ENCODE measurements at places on chromosomes 6 and 20.

DNA sequence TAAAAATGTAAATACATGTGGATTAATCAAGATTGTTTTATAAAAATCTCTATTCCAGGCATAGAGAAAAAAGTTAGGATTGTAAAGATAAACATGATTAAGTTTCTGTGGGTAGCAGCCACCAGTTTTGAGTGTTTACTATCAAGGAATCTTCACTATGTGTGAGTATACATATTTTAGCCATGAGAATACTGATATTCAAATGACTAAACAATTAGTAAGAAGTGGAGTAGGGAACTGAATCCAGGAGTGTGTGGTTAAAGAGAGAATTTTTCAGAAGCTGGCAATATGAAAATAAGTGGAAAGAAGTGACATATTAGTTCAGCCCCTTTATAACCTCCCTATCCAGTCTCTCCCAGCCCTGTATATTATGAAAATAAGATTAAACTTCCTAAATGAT is 10.3 kb downstream of the ELOVL2 start:
- DNase-seq, result peak; percentile 85

DNA sequence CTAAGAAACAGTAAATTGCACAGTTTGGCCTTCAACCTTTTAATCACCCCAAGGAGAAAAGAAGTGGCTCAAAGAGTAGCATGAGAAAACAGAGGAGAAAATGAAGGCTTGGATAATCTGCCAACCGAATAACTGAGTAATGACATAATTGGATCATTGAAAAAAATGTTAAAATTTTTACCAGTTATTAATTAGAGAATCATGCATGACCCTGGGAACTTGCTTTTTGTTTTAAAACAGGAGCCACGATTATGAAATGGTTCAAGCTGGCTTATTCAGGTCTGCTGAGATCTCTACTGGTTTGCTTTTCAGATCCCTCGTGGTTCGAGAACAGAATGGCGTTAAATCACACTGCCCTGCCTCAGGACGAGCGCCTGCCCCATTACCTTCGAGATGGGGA is at the start of gene OPN5:
Gene OPN5 (plus strand): TSS at position 301 of the 400 bp plus-strand sequence. CDS start 35 bp downstream, at position 336.
- DNase-seq, result no peak

DNA sequence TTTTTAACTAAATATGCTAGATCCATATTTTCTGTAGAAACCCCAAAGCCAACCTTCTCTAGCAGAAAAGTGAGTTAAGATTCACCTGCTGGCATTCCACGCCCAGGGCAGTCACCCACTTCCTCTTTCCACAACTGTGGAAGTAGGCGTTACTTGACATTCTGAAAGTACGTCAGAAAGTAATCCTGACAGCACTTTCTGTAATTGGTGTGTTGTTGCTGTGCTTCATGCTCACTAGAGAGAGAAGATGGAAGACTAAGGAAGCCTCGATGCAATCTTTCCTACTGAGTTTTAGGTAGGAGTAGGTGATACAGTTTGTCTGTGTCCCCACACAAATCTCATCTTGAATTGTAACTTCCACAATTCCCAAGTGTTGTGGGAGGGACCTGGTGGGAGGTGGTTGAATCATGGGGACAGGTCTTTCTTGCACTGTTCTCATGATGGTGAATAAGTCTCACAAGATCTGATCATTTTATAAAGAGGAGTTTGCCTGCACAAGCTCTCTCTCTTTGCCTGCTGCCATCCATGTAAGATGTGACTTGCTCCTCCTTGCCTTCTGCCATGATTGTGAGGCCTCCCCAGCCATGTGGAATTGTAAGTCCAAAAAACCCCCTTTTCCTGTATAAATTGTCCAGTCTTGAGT is 101.1 kb downstream of the MAP3K7 start:
- DNase-seq, result no peak

GRCh38 chr6:24064106-24064505 is 61.9 kb upstream of the NRSN1 start:
- peak; percentile 3 for DNase-seq

DNA sequence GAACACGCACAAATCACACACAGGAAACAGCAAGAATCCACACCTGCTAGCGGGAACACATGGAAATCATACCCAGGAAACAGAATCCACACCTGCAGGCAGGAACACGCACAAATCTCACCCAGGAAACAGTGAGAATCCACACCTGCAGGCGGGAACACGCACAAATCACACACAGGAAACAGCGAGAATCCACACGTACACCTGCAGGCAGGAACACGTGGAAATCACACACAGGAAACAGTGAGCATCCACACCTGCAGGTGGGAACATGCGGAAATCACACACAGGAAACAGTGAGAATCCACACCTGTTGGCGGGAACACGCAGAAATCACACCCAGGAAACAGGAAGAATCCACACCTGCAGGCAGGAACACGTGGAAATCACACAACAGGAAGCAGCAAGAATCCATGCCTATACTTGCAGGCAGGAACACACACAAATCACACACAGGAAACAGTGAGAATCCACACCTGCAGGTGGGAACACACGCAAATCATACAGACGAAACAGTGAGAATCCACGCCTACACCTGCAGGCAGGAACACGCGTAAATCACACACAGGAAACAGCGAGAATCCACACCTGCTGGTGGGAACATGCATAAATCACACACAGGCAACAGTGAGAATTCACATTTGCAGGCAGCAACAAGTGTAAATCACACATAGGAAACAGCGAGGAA is 108.6 kb downstream of the DLL1 start:
- no peak for DNase-seq

DNA sequence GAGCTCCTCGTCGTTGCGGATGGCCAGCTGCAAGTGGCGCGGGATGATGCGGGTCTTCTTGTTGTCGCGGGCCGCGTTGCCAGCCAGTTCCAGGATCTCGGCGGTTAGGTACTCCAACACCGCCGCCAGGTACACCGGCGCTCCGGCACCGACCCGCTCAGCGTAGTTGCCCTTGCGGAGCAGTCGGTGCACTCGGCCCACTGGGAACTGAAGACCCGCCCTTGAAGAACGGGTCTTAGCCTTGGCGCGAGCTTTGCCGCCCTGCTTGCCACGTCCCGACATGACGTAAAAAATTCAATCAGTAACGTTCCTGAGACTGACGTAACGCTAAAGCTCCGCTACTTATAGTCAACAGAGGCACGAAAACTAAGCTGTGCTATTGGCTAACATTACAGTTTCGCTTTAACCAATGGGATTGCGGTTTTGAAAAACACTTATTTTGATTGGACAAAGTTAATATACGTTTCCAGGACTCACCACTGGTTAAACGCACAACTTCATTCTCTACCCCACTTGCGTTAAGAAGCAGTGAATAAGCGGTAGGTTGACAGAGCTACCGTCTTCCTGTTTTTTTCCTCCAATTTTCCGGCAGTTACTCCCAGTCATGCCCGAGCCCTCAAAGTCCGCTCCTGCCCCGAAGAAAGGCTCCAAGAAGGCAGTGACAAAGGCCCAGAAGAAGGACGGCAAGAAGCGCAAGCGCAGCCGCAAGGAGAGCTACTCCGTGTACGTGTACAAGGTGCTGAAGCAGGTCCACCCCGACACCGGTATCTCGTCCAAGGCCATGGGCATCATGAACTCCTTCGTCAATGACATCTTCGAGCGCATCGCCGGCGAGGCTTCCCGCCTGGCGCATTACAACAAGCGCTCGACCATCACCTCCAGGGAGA is 73.9 kb downstream of the OR2B2 start:
- peak; percentile 95 for DNase-seq

GRCh38 chr6:44662461-44663121 is 275.1 kb downstream of the CDC5L start:
- no peak for DNase-seq

DNA sequence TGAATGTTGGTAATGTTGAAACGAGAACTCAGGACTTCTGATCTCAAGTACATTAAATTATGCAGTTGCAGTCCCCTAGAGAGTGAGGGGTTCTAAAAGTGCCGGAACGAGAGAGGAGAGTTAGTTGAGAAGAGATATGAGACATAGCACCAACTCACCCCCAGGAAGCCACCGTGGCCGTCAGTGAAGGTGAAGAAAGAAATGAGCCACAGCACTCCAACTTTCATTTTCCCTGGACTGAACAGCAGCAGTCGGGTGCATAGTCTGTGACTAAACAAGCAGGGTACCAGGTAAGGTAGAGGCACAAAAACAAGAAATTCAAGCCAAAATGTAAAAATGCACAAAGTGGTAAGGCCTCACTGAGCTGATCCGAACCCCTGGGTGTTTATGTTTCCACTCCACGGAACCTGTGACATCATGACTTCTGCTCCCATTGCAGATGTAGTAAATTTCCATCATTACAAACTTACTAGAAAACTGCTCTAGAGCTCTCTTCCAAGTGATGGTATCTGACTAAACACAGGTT is 13.2 kb downstream of the ADGRF1 start:
- DNase-seq, result no peak

DNA sequence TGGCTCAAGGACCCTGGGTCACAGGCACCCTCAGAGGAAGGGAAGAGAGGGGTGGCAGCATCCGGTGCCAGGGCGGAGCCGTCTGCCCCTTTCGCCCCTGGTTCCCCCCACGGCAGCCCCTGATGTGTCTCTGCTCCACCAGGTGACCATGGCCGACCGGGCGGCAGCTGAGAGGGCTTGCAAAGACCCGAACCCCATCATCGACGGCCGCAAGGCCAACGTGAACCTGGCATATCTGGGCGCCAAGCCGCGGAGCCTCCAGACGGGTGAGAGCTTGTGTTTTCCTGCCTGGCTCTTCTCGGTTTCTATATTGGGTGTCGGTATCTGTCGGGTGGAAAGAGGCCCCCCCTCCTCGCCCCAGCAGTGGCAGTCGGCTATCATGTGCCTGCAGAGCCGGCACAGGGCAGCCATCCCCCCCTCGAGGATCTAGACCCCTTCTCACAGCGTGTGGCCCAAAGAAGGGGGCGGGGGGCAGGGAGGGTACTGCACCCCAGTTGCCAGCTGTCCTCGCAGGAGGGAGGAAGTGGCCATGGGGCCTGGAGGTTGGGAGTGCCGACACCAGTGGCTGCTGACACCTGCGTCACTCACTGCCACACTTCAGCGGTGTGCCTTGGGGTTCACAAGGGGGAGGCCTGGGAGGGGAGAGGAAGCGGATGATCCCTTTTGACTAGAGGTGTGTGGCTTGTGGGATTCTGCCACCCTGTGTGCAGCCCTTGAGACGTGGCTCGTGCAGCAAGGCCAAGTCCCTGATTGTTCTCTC is 1.5 kb downstream of the RBM38 start:
- DNase-seq, result no peak

- no peak for DNase-seq
Observed at GRCh38 chr20:49856904-49857303, 44.3 kb downstream of the SLC9A8 start.

DNA sequence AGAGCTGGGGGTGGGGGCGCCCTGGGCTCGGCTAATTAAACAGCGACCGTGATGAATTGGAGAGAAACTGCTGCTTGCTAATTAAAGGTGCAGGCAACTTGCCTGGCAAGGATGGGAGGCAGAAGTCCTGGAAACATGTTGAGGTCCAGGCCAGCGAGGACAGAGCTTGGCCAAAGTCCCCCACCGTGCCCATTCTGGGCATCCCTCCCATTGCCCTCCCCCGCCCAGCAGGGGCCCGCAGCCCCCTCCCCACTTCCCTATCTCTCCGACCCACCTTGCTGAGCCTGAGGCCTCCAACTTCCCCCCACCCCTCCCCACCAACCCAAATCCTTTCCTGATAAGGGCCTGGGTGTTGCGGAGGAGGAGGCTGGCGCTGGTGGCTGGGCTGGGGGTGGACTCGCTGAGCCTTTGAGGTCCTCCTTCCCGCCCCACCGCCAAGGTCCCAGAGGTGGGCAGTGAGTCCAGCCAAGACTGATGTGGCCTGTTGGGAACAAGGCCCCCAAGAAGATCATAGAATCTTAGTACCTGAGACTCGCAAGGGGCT is 23.3 kb downstream of the C20orf203 start:
- DNase-seq, result no peak

DNA sequence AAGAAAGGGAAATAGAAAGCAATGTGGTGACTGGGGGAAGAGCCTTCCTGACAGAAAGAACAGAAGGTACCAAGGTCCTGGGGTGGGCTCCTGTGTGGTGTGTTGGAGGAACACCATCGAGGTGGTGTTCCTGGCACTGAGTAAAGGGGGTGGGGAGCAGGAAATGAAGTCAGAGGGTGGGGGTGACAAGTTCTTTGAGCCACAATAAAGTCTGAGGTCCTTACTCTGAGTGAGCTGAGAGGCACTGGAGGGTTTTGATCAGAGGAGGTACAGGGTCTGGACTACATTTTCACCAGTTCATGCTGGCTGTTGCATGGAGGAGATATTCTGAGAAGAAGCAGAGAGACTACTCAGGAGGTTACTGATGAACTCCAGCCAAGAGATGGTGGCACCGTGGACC is 198.2 kb downstream of the GMPR start:
- DNase-seq, result no peak

DNA sequence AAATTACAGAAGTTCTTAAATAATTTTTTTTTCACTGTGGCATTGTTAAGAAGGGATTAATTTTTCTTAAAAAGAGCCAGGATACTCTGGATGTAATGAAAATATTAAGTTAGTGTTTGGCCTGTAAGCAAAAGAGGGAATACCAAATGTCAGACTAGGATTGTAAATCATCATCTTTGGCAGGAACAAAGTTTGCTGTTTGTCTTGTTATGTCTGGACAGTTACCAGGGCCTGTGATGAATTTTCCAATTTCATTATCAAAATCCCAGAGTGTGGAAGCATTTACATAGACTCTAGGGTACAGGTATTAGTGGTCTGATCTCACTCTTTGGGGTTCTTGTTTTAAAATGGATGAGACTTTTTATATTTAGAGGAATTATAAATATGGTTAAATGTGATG is 26.1 kb downstream of the CEP57L1 start:
- DNase-seq, result no peak

DNA sequence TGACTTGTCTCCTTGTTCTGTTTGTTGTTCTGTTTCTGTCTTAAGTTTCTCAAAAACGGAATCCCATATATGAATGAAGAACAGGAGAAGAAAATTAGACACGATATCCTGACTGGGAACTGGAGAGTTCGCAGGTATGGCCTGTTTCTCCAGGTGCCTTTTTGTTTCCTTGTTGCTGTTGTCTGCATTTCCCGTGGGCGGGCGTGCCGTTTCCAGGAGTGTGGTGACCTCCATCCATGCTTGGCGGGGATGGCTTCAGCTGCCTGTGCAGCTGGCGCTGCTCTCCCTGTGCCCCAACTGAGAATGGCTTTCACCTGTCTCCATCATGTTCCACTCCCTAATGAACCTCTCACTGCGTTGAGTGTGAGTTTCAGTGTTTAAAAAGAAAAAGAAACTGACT is 4.4 kb downstream of the PNLDC1 start:
- no peak for DNase-seq

DNA sequence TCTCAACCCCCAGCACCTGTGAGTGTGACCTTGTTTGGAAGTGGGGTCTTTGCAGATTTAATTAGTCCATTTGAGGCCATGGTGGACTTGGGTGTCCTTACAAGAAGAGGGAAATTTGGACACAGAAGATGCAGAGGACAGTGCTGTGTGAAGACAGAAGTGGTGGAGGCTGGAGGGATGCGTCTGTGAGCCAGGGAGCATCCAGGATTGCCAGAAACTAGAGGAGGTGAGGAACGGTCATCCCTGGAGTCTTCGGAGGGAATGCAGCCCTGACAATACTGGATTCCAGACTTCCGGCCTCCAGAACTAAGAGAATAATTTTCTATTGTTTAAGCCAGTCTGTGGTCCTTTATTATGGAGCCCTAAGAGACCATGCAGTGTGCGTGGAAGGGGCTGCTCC is 22.9 kb upstream of the NPBWR2 start:
- DNase-seq, result no peak
